WERI-Rb-1 (cell line): ENCODE measurements at places on chromosomes 2 and 18.

- no peak for DNase-seq
Observed at GRCh38 chr2:163417596-163418337, 318.0 kb downstream of the FIGN start.

DNA sequence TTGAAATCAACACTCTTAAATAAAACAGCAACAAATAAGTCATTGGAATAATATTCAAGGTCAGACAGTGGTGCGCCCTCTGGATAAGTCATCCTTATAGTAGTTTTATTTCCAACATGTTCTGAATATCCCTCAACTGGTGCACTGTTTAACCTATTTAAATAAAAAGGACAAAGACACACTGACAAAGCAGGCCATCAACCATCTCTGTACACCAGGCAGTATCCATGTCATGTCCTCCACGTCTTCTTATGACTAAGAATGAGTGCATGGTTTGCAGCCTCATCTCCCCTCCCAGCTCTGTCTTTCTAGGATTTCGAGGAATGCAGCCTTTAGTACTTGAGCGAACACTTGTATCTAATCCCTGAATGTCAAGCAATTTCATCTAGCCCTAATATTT, 42.4 kb downstream of the ST3GAL5 start:
- no peak for DNase-seq

GRCh38 chr2:155692856-155693255, 639.7 kb downstream of the NR4A2 start:
- no peak for DNase-seq

- no peak for DNase-seq
Observed at GRCh38 chr18:58670404-58671110, 708 bp upstream of the MALT1 start.

GRCh38 chr18:76610933-76611749, 116.1 kb upstream of the ZNF516 start:
- no peak for DNase-seq

DNA sequence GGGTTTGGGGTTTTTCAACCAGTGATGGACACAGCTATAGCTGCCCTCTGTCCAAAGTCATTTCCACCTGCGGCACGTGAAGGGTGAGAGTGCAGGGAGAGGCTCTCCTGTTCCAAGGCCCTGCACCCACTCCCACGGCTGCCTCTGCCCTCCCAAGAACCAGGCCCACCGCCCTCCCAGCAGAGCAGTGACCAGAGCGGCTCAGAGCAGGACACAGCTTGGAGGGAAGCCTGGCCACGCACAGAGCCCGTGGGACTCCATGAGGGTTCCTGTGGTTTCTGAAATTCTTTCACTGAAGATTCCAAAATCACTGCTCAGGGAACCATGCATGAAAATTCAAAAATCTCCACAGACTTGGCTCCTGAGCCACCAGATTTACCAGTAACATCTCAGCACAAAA, 67.3 kb upstream of the SALL3 start:
- DNase-seq = no peak

- no peak for DNase-seq
Observed at GRCh38 chr2:101828257-101828656, 130.8 kb downstream of the MAP4K4 start.

- peak; percentile 29 for DNase-seq
Observed at GRCh38 chr18:3238742-3239141, 8.9 kb upstream of the MYL12A start.

- DNase-seq = no peak
Observed at GRCh38 chr2:37643730-37644078, 27.7 kb downstream of the CDC42EP3 start.

DNA sequence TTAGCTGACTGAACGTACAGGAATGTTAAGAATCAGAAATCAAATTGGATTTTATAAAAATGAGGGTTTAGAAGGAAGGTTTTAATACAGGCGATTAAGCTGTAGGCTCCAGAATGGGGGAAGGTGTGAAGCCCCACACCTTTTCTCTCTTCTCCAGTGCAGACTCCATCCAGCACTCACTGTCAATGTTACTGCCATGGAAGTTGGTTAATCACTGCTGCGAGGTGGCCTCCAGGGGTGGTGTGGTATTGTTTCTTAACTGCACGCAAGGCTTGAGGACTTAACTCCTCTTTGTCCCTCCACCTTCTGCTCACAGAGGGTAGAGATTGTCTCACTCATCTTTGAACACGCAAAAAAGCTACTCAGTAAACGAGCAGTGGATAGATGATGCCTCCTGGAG, 26.9 kb upstream of the YWHAQ start:
- peak; percentile 70 for DNase-seq

DNA sequence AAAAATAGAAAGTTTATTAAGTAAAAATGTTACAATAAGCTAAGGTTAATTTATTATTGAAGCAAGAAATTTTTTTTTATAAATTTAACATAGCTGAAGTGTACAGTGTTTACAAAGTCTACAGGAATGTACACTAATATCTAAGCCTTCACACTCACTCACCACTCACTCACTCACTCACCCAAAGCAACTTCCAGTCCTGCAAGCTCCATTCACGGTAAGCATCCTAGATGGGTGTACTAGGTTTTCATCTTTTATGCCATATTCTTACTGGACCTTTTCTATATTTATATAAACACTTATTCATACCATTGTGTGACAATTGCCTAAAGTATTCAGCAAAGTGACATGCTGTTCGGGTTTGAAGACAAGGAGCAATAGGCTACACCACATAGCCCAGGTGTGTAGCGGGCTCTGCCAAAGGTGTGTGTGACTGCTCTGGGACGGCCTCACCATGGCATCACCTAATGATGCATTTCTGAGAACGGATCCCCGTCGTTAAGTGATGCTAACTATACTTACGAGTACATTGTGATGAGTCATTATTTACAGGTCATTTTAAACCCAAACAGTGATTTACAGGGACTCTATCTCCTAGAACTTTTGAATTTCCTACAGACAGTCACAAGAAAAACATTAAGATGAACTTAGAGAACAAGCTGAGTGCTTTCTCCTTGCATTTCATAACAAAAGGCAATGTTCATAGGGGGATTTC, 76.3 kb upstream of the ID2 start:
- no peak for DNase-seq

- no peak for DNase-seq
Observed at GRCh38 chr2:100893392-100894104, 73.6 kb downstream of the NPAS2 start.

- DNase-seq = no peak
Observed at GRCh38 chr2:23120161-23120560, 264.8 kb upstream of the KLHL29 start.

DNA sequence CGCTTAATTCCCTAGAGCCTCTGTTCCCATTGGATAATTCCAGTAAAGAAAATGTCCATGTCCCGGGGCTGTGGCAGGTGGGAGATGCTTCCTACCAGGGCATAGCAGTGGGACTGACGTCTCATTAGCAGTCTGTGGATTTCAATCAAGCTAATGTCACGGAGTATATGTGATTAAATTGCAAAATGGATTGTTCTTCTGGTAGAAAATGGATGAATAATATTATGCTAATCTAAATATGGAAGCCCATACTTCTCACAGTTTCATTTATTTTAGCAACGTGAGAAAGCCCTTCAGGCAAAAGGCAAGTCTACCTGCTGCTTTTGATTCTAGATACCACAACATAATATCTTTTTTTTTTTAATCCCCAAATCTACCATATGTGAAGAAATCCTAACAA, 185.5 kb downstream of the DNER start:
- DNase-seq = no peak

- no peak for DNase-seq
Observed at GRCh38 chr2:137980459-137980858, 16.2 kb downstream of the HNMT start.

- DNase-seq = peak; percentile 97
Observed at GRCh38 chr2:17830053-17831034, 14.1 kb downstream of the MSGN1 start.

DNA sequence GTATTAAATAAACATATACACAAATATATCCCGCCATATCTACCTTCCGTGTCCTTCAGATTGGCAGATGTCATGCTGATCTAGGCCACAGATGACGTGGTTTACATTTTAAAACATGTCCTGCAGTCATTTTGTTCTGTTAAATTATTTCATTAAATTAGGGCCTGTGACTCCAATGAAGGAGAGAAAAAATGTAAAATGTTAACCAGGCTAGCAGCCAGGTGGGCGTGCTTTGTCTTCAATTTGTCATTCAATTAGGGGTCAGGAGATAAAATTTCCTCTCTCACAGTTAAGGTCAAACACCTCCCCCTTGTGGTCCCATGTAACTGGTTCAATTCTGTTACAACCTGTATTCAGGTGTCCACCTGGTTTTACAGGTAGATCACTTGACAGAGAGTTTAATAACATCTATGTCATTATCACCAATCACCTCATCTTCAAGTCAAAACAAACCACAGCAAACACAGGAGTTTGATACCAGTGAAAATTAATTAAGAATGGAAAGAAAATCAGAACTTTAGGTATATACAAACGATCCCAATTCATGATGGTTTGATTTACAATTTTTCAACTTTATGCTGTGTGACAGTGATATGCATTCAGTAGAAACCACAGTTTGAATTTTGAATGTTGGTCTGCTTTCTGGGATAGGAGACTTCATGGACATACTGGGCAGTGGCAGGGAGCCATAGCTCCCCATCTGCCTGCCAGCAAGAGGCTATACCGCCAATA, 339.4 kb downstream of the CMPK2 start:
- DNase-seq = peak; percentile 73

DNA sequence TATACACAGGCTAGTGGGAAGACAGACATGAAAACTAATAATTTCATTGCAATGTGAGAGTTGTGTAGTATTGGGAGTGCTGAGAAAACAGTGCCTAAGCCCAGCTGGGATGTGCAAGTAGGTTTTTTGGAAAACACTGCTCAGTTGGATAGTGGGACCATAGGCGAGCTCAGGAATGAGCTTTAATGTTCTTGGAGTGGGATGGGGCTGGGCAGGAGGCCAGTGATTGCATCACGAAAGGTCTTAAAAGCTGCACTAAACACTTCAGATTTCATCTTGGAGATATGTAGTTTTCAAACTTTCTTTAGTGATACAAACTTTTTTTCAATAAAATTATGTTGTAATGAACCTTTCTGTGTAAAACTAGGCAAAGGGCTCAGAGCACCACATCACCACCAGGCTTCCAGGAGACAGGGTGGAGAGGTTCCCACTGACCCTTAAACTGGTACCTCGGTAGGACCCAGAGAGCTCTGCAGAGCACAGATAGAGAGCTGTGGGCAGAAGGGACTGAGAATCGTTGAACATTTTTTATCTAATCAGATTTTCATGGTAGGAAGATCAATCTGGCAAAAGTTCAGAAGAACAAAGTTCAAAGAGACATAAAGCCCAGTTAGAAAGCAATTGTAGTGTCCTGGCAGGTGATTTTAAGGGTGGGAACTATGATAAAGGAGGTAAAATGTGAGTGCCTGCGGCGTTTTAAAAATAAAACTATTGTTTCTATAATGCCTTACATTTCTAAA, 176.2 kb downstream of the TRABD2A start:
- no peak for DNase-seq

GRCh38 chr2:149645391-149645790, 57.8 kb upstream of the MMADHC start:
- no peak for DNase-seq

DNA sequence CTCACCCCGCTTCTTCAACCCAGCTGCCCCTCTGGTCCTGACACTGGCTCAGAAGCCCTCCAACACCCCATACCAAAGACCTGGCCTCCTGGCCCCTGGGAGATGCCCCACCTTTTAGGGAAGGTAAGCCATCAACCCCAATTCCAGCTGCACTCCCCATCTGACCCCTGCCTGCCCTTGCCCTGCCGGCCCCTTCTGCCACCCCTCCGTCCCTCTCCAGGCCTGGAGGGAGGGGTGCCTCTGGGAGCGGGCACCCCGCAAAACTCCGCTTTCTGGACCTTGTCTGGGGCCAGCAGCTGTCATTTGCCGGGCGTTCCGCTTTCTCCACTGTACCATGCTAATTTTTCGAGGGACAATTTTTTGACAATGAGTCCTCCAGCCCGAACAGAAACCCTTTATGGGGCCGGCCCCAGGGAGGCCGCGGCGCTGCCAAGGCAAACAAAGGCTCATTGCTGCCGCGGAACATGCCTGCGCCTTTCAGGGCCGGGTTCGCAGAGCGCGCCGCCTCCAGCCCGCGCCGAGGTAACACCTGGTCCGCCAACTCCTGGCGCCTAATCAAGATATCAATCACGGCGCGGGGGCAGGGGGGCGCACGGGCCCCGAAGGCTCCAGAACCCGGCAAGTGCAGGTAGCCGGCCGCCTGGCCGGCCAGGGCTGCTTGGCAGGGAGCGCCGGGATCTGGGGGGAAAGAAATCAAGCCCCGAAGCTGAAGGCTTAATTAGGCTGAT, 96.0 kb downstream of the INHBB start:
- no peak for DNase-seq

- DNase-seq = no peak
Observed at GRCh38 chr2:203551778-203552177, 16.7 kb upstream of the RAPH1 start.

- DNase-seq = no peak
Observed at GRCh38 chr18:25167612-25168410, 184.2 kb downstream of the ZNF521 start.

GRCh38 chr2:227280895-227281294, 44.2 kb upstream of the MFF start:
- DNase-seq = no peak

DNA sequence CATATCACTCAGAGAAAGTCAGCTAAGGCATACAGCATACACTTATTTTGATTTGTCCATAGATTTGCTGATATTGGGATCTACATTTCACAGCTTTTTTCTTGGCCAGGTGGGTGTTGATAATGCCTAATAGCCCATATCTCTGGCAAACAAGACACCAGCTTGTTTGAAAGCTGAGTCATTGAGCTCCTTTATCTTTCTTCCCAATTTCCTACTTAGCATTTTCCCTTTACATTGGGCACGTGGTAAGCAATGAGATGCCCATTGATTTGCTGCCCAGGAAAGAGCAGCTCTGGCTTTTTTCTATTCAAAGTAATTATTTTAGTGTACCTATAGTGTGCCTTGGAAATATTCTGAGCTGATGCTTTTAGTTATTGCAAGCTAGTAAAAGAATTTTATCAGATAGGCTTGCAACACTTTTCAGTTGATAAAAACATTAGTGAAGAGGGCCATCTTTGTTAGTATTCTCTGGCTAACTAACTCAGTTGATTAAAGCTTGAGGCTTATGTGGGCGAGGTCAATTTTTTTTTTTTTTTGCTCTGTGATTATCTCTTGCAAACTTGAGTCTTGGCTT, 79.6 kb downstream of the OSBPL6 start:
- DNase-seq = no peak

DNA sequence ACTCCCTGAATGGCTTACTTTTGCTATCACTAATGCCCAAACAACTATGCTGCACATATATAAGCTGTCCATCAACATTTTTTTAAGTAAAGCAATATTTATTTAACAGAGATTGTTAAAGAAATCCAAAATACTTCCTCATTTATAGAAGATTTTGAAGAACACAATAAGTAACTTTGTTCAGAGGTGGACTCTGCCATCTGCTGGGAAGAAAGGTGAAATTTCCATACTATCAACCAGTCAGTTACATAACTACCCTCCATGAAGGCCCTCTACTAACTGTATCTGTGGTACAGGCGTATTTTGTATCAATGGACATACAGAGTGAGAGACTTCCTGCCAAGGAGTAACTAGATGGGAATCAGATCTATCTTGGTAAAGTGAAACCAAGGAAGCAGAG, 106.0 kb downstream of the DTNB start:
- DNase-seq = no peak
